OCI-LY7 (cell line): ENCODE measurements at places on chromosomes 12 and 14.

DNA sequence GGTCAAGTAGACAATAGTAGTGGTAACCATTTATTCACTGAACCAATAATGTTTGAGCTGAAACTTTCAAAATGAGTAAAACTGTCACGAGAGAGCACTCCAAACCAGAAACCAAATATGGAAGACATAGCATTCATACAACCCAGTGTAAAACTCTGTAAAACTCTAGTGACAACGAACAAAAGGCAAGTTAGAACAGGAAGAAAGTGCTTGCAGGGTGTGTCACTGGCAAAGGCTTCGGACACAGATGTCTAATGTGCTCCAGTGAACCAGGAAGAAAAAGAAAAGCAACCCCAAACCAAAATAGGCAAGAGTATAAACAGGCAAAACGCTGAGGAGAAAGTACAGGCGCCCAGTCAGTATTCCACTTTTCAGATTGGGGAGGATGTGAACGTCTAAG, 79.3 kb upstream of the FZD10 start:
- no peak for DNase-seq

DNA sequence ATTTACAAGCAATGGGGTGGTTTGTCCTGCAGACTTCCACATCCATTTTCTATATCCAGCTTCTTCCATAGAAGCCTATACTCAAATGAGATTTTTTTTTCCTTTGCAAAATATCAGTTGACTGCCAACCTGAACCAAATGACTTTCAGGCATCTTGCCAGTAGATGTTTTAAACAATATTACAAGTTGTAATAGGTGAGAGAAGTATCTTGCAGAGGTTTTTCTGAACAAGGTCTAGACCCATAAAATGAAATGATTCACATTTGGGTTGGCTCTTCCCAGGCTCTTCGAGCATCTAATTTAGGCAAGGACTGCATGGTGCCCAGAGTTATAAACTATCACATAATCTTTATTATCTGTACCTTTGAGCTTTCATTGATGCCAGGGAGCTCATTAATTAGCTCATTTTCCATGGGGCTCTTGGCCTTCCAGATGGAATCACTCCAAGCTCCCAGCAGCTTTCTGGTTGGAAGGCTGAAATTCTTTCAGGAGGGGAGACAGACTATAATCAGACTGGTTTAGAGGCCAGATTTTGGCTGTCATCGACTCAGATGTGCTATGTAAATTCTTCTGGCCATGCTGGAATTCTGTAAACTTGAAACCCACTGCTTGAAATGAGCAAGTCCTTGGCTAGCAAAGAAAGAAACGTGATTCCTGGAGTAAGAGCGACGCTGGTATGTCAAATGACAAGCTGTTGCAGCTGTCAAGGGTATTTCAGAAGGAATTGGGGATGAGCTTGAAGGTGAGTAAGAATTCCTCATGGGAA, 32.2 kb upstream of the DICER1 start:
- no peak for DNase-seq

DNA sequence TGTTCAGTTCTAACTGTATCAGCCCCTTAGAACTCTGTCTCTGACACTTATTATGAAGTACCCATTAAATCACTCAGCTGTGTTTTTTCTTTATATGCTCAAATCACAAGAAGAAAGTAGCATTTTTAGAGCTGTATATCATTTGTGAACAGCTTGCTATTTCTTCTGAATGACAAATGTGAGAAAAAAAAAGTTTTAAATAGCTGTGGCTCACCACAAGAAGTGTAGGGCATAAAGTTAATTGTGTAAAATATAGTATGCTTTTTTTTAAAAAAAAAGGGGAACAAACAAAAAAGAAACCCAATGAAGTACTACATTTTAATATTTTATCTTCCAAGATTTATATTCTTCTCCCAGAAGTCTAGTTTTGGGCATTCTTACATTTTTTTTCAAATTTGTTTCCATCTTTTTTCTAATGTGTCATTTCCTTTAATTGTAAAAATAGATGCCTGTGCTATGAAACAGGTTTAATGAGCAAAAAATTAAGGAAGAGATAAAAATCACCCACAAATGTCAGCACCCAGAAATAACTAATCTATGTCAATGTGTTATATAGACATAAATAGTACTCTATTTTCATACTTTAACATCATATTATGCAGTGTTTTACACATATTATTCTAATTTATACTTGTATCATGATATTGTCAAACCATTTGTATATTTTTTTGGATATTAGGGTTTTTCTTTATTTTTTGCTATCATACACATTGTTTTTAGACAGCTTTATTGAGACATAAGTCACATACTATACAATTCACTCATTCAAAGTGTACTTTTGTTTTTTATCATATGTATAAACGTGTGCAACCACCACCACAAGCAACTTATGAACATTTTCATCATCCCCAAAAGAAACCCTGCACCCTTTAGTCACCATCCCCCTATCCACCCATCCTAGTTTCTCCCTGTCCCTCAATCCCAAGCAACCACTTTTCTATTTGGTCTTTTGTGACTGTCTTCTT, 22.4 kb upstream of the LRRK2 start:
- no peak for DNase-seq

DNA sequence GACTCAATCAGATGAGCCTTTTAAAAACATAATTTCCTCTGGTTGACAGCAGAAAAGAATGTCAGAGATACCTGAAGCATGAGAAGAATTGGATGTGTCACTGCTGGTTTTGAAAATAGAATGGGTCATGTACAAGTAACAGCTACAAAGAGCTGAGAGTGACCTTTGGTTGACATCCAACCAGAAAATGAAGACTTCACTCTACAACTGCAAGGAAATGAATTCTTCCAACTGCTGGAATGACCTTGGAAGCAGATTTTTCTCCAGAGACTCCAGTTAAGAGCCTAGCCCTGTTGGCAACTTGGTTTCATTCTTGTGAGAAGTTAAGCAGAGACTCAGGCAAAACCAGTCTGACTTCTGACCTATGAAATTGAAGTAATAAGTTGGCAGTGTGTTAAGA, 505.9 kb downstream of the SLC16A7 start:
- DNase-seq: no peak

GRCh38 chr12:133037207-133038005, at the start of gene ZNF84:
Gene ZNF84, plus strand, starts transcription at chr12:133037509. Its CDS starts 3,959 bp downstream, at chr12:133041468.
- peak; percentile 98 for DNase-seq

GRCh38 chr12:110465024-110465423, 3.0 kb downstream of the GPN3 start:
- DNase-seq: no peak

GRCh38 chr12:69898236-69898635, 73.2 kb downstream of the MYRFL start:
- no peak for DNase-seq
